ENCODE measurements at places on chromosomes 4 and X.
A peak's percentile ranks its signal among the peaks of the same experiment; 100 is the strongest.

- DNase-seq, result no peak
Measured at GRCh38 chrX:97882306-97882705, 998.6 kb downstream of the RPA4 start.

- DNase-seq, result no peak
Measured at GRCh38 chrX:21374994-21375707, 933 bp downstream of the CNKSR2 start.

- no peak for DNase-seq
Measured at GRCh38 chr4:107850438-107850837, 25.7 kb downstream of the SGMS2 start.

GRCh38 chr4:150906987-150907633, 108.0 kb downstream of the LRBA start:
- no peak for DNase-seq

DNA sequence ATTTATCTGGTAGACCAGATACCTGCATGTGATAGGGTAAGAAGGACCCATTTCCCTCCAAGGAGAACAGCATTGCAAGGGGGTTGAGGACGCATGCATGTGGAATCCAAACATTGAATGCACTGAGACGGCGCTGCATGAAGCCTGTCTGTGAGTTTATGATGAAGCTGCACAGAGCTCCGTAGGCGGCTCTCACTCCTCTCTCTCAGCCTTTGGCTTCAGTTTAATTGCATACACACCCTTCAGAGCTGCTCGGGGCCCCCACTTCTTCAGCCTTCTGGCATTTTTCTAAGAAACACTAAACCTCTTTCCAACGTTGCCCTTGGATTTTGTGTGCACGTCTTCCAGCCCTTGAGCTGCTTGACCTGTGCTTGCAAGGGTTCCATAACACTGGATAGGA, 176.6 kb downstream of the DHRSX start:
- no peak for DNase-seq

GRCh38 chr4:1952719-1953118, 56.1 kb downstream of the NELFA start:
- DNase-seq, result no peak

DNA sequence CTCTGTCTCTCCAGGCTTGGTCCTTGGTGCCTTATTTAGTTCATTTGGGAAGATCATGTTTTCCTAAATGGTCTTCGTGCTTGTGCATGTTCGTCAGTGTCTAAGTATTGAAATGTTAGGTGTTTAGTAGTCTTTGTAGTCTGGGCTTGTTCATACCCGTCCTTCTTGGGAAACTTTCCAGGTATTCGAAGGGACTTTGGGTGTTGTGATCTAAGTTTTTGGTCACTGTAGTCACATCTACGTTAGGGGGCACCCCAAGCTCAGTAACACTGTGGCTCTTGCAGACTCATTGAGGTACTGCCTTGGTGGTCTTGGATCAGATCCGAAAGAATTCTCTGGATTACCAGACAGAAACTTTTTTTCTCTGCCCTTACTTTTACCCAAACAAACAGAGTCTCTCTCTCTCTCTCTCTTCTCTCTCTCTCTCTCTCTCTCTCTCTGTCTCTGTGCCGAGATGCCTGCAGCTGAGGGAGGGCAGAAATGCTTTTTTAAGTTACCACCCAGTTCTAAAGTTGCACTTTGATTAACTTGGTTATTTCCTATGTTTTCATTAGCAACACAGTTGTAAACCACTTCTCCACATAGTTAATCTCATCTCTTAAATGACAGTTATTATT, 67.6 kb upstream of the SLC7A3 start:
- DNase-seq, result peak; percentile 2

GRCh38 chrX:103376118-103376978, at the start of gene BEX3:
Gene BEX3, plus strand, starts transcription at chrX:103376538. Its CDS starts 984 bp downstream, at chrX:103377522.
- no peak for DNase-seq

DNA sequence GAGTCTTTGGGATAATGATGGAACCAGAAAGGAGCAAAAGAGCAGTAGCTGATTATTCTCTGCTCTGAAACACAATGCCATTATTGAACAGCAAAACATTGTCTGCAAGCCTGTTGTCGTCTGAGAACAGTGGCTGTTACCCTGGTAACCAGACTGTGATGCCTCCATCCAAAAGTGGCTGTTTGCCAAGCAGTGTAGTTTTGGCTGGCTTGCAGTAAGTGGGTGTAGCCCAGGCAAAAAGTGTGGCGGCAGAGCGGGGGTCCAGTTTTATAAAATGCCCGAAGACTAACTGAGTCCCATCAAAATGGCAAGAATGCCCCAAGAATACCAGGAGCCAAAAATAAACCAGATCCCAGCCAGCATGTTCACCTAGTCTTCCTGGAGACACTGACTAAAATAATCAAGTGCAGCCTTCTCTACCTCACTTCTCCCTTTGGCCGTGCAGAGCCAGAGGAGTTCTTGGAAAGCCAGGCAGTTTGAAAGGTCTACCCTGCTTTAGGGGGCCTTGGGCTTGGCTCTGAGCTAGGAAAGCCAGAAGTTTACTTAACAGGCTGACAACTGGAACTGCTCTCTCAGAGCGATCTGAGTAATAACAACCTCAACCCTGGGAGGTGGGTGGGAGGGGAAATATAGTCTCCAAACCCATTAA, 2.6 kb downstream of the PLP1 start:
- DNase-seq, result no peak

- DNase-seq, result no peak
Measured at GRCh38 chr4:6396696-6397236, 75.6 kb downstream of the PPP2R2C start.

- DNase-seq, result no peak
Measured at GRCh38 chr4:102687982-102688433, 72.8 kb downstream of the MANBA start.

GRCh38 chrX:70038951-70039350, 10.8 kb downstream of the AWAT2 start:
- no peak for DNase-seq

- DNase-seq, result no peak
Measured at GRCh38 chr4:86872135-86872534, 20.1 kb downstream of the C4orf36 start.

DNA sequence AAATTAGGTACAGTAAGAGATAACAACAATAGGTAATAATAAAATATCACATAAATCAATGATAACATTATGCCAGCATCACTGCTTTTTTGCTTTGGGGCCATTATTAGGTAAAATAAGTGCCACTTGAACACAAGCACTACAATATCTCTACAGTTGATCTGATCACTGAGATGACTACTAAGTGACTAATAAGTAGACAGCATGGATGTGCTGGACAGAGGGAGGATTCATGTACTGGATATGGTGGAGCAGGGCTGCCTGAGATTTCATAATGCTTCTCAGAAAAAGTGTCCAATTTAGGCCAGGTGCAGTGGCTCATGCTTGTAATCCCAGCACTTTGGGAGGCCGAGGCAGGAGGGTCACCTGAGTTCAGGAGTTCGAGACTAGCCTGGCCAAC, 137.8 kb upstream of the IL1RAPL2 start:
- DNase-seq, result no peak

GRCh38 chr4:152394791-152395190, 141.1 kb downstream of the FBXW7 start:
- no peak for DNase-seq

GRCh38 chrX:22366166-22366702, 93.5 kb downstream of the CBLL2 start:
- no peak for DNase-seq

- no peak for DNase-seq
Measured at GRCh38 chr4:5932035-5932568, 39.2 kb upstream of the CRMP1 start.

- DNase-seq, result no peak
Measured at GRCh38 chrX:143581240-143581639, 54.7 kb downstream of the SLITRK4 start.

DNA sequence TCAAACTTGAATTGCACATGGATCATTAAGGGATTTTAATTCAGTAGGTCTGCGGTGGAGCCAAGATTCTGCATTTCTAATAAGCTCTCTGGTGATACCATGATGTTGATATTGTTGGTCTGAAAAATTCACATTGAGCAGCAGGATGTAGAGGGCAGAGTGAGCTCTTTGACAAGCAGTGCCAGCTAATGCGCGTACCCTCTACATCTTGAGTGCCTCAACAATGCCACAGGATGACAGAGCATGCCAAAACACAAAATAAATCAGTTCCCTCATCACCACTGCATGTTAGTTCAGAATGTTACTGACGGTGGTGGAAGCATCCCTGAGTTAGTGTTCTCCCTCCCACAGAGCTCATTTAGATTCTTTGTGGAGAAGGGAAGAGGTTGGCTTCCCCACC, 23.5 kb downstream of the IL1RAPL1 start:
- no peak for DNase-seq

DNA sequence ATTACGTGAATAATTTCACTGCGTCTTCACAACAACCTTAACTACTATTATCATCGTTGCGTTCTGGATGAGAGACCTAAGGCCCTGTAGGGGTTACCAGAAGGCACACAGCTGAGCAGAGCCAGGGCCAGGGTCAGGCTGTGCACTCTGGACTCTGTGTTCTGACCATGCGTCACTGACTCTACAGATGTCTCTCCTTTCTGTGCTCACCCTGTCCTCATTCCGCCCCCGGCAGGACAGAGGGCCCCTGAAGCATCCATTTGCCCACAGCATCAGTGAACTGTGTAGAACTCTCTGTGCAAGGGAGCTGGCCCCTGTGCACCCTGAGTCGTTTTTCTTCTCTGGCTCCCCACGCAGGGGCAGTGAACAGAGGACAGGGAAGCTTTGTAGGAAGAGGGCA, 21.3 kb downstream of the GPKOW start:
- no peak for DNase-seq

GRCh38 chr4:58252656-58253055, 1142.5 kb upstream of the IGFBP7 start:
- no peak for DNase-seq

- DNase-seq, result no peak
Measured at GRCh38 chr4:19324184-19324583, 927.5 kb upstream of the SLIT2 start.
